ENCODE measurements at places on chromosomes 7 and 10.

DNA sequence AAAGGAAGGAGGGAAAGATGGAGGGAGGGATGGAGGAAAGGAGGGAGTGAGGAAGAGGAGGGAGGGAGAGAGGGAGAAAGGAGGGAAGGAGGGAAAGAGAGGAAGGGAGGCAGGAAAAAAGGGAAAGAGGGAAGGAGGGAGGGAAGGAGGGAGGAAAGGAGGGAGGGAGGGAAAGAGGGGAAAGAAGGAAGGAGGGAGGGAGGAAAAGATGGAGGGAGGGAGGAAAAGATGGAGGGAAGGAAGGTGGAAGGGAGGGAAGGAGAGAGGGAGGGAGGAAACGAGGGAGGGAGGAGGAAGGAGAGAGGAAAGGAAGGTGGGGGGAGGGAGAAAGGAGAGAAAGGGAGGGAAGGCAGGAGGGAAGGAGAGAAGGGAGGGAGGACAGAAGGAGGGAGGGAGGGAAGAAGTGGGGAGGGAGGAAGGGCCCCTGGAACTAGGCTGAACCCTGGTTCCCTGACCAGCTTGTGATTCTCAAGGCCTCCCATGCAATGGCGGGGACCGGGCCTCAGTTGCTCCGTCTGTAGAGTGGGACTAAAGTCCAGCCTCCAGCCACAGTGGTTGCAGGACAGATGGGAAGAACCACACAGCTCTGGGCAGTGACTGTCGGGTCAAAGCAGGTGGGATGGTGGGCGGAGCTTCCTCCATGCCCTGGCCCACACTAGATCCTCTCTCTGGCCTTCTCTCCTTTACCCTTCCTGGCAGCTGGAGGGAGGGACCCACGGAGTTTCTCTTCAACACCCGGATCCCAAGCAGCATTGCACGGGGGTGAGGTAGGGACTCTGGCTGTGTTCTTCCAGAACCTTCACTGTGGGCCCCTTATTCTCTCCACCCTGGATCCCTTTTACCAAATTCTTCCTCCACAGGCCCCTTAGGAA lies 4.3 kb upstream of the TTYH3 start:
- no peak for DNase-seq

DNA sequence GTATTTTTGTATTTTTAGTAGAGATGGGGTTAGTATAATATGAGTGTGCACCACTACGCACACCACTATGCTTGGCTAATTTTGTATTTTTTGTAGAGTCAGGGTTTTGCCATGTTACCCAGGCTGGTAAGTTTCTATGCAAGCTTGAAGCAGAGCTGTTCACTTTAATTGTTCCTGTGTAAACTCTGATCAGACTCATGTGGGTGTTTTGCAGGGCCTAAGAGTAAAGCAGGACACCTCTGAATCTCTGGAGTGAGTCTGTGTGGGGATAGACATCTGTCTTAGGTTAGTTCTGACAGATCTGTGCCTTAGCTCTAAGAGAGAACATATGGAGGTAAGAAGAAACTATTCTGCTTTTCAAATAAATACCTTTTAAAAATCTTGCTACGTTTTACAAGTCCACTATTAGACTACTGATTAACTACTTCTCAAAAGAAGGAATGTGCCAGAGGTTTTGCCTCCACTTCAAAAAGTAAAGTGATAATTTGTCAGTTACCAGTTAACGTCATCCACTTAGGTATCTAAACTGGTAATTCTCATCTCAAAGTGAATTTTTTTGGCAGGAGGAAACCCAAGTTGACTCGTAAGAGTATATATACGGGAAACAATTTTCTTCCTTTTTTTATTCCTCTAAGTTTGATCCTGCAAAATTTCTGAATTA lies 1.1 kb downstream of the COL17A1 start:
- DNase-seq, result no peak

DNA sequence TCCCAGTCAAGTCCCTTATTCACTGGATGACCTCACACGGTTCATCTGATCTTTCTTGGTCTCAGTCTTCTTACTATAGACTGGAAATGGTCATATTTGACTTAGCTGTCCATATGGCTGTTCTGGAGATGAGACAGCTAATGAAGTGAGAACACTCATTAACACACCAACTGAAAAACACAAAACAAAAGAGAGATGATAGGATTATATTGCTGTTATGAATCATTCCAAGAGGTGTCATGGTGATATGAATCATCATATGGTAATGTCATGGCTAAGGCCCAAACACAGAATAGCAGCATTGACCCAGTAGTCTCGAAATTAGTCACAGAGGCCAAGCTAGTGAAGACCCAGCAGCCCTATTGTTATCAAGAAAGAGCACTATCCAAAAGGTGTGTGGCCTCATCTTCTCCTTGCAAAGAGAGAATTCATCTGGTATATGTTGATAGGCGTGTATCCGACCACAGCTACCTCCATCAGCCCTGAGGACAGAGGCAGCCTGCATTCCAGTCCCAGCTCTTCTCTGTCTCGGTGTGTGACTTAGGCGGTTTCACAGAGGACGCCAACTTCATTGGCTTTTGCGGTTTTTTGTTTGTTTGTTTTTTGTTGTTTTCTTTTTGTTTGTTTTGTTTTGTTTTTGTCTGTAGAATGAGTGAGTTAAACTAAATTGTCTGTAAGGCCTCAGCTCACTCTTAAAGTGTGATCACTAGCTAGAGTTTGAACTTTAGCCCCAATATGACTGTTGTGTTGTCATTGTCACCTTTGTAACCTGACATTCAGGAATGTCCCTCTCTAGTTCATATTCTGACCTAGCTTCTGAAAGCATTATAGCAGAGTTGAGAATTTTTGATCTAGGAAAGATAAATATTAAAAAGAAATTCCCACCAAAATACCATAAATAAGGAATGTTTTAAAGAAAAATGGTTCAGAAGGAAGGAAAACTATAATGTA lies 97.4 kb upstream of the PDCD4 start:
- no peak for DNase-seq

DNA sequence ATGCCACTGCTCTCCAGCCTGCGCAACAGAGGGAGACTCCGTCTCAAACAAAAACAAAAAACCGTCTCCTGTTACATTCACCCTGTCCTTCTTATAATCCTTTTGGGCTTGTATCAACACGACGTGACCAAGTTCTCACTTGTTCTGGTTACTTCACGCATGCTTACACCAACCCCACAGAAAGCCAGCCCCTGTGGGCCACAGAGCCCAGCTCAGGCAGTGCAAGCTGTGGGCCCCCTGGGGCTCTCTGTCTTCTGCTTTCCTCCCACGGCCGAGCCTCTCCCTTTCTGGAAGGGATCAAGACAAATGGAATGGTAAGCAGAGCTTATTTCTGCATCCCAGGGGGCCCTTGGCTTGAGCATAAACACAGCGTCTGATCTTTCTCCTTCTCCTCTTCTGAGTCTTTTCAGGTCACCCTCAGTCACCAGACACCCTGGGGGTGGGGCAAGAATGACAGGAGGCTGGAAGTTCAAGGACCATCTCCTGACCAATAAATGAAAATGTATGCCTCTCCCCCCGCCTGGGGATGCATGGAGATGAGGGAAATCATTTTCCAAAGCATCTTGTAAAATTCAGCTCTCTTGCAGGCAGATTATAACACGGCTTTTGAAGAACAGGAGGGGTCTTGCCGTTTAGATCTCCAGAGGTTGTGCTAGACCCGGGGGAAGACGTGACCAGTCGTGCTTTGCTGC lies 19.0 kb upstream of the TRIM56 start:
- DNase-seq, result no peak

- DNase-seq, result no peak
These were observed 55.9 kb upstream of the ADRB1 start for GRCh38 chr10:113987805-113988204.

DNA sequence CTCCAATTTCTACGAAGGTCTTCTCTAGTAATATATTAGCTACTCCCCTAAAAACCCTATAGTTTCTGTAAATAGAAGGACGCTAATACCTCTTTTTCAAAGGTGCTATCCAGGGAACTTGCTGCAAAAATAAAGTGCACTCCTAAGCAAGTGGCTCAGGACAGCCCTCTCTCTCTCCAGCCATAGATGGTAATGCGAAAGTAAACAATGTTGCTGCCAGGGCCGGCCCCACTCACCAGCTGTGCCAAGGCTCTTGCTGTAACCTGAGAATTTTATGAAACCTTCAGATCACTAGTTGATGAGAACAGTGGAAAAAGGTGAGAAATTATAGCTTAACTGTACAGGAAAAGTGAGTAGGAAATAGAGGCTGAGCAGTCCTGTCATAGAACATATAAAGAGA lies 10.9 kb upstream of the TAS2R39 start:
- DNase-seq, result no peak

DNA sequence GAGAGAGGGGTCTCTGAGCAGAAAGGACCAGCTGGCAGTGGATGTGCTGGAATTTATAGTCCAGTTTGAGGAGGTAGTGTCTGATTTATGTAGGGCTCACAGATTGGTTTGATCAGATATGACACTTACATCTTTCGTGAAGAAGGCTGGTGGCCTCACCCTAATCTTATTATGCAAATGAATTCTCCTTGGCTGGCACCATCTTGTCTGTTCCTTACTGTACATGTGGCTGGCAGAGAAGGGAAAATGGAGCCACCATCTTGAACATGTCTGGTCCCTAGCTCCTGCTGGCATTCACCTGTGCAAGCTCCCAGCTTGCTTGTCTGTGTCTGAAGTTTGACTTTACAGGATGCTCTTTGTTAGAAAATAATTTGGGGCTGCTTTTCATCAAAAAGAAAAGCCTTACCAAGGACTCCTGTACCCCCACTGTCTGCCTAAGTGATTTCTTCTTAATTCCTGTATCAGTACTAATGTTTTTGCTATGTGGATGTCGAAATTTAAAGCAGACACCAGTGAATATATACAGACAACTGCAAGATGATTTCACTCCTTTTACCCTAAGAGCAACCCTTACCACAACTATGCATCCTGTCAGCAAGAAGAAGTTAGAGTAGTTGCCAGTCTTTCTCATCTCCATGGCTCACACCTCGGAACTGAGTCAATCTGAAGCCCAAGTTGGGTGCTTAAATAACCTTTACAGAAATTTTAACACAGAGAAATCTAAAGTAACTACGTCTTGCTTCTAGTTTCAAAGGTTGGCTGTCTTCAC lies 322.0 kb upstream of the SEMA3D start:
- DNase-seq, result no peak

DNA sequence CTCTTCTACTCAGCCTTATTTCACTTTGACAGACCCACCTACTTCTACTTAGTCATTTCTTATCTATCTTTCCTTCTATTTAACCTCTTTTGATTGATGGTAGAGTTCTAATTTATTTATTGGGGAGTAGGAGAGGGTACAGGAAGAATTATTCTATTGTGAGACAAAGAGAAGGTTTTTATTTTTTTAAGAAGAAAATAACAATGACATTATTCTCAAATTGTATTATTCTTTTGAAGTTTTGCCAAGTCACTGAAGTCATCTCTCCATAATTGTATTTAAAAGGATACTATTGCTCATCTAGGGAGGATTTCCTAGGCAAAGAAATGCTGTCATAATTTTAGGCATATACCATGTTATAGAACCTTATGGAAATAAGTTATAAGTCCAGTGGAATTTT lies 52.7 kb downstream of the ITGB8 start:
- DNase-seq, result no peak

DNA sequence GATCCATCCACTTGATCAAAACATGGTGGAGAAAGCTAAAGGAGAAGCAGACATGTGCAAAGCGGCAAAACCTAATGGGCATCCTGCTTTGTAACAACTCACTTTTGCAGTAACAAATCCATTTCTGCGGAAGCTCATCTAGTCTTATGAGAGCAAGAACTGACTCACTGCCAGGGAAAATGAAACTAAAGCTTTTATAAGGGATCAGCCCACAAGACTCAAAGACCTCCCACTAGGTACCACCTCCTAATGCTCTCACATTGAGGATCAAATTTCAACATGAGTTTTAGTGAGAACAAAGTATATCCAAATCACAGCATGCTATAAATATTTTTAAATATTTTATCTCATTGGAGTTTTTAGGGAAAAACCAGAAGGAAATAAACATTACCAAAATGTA lies 120.1 kb upstream of the GNAI1 start:
- no peak for DNase-seq

DNA sequence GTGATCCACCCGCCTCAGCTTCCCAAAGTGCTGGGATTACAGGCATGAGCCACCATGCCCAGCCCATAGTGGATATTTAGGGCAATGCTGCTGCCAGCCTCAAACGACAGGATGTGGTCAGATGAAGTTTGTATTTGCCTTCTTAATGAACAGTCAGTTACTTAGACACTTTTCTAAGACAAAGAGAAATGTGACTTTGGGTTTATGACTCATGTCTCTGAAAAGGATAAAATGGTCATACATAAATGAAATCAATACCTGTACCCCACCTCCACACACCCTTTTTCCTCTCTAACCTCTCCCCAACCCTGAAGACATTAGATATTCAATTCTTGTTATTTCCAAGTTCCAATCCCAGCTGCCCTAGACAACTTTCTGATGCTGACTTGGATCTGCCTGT lies 109.3 kb upstream of the INSIG1 start:
- no peak for DNase-seq

DNA sequence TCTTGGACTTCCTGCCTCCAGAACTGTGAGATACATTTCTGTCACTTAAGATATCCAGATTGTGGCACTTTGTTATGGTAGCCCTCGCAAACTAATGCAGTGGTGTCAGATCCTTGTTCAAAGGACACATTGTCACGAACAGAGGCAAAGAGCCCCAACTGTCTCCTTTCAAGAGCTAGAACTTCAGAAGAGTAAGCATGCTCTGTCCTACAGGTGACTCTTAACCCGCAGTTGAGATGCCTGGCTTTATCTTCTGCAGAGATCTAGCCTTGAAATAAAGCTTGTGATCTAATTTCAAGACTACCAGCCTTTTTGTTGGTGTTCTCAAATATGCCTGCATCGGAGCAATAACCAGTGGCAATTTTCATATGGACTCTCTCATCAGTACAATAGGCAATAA lies 134.4 kb downstream of the ATXN7L1 start:
- no peak for DNase-seq
